Ureter (tissue), 1 donor: ENCODE measurements at places on chromosomes 7 and 10. TPM values are rescaled to one million over a fixed set of nuclear protein-coding genes. Genes with fewer than 3 reads are reported as not detected.

GRCh38 chr7:142587578-142588191, 161.6 kb upstream of the PRSS1 start:
- no peak for DNase-seq

GRCh38 chr7:94300176-94300835, 94.4 kb upstream of the COL1A2 start:
- no peak for DNase-seq

The TLX1 gene
- total RNA-seq, result not detected

GRCh38 chr7:155694851-155695250, 50.4 kb downstream of the RBM33 start:
- no peak for DNase-seq

GRCh38 chr7:910441-910861, 34.1 kb downstream of the GET4 start:
- no peak for DNase-seq

DNA sequence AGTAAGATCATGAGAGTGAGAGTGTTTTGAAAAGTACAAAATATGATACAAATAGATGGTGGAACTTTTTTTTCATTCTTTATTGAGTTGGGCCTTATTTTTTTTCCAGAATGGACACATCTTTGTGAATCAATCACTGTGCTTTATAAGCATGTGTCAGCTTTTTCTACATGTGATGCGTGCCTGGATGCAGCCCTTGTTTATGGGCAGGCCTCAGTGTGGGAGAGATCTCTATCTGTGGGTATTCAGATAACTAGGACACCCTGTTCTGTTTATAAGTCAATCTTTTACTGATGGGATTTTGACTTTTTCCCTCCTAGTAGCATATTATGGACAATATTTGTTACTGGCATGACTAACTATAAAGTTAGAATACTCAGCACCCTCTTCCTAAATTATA, 42.9 kb upstream of the IKZF1 start:
- no peak for DNase-seq

The SYT15 gene
- total RNA-seq, result 10.4 TPM

- no peak for DNase-seq
Measured at GRCh38 chr10:50807851-50808776, 68.4 kb downstream of the ASAH2B start.

GRCh38 chr10:78231939-78232338, 198.3 kb downstream of the RPS24 start:
- DNase-seq, result no peak

- DNase-seq, result no peak
Measured at GRCh38 chr7:84792231-84792893, 394.5 kb downstream of the SEMA3D start.

- DNase-seq, result no peak
Measured at GRCh38 chr10:111560027-111560426, 483.2 kb downstream of the ADRA2A start.

DNA sequence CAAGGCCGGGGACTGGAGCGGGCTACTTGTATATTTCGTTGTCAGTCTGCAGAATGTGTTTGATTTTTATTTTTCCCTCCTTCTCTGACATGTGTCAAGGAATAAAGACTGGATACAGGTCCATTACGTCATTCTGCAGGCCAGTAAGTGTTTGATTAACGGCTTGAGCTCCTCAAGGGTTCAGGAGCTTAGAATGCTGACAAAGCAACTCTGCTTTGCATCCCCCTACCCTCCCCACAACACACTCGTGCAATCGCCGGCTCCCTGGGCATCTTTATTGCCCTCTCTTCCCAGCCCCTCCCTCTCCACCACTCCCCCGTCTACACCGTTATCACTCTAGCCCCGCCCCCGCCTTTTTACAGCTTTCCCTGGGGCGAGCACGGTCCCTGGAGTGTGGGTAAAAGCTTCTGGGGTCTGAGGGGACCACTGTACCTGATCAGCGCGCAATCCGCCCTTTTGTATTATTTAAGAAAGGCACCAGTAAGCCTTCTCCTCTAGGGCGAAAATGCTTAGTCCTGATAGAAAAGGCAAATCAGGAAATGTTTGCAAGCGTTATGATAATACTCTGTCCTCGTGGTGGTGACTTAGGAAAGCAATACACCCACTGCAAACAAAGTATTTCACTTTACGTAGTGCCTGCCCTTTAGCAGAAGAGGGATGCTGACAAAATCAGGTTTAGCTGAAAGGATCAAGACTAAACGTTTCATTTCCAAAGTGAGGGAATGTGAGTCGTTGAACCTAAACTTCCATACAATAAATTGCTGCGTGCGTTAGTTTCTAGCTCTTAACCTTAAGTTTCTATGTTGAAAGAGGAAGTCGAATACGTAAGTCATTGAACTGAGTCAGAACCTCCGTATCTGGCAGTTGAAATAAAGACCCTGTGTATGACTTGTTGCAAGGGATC, 1.4 kb upstream of the CREB5 start:
- no peak for DNase-seq

The MRC1 gene
- 13.1 TPM for total RNA-seq

The MYL10 gene
- not detected for total RNA-seq

- DNase-seq, result no peak
Measured at GRCh38 chr7:24637706-24638105, 64.5 kb downstream of the PALS2 start.
